ENCODE measurements at places on chromosomes 5 and 9.

GRCh38 chr9:13665418-13666066 is 386.1 kb upstream of the MPDZ start:
- DNase-seq = no peak

GRCh38 chr9:21715408-21715807 is 87.0 kb upstream of the MTAP start:
- no peak for DNase-seq

DNA sequence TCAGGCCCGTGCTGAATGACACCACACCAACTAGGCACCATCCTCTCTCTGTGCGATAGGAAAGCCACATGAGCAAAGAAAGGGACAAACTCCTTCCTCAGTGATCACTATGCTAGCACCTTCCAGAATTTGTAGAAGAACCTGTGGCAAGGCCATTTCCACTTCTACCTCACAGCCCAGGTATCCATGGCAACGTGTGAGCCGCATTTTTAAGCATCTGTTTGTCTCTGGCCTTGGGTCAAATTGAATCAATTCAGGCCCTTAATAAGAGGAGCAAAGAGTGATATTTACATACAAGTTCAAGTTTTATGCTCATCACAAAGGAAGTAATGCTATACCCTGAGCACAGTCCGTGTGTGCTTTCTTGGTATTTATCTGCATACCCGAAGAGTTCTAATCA is 179.3 kb downstream of the SLC12A2 start:
- DNase-seq = no peak

DNA sequence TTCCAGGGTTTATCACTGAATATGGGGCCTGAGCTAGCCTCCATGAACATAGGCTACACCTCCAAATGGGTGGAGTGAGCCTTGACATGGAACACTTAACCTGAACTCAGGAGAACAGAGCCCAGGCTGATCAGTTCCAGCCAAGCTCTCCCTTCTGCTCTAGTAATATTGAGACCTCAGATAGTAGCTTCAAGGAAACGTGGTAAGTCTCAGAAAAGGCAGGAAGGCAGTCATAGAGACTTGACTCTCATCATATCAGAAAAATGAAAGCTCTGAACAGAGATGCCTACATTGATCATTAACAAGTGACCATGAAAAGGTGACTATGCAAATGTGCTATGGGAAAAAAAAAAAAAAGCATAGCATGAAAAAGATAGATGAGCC is 40.5 kb upstream of the MYO10 start:
- no peak for DNase-seq

- DNase-seq = no peak
Observed at GRCh38 chr5:142977363-142978051, 207.3 kb downstream of the ARHGAP26 start.

DNA sequence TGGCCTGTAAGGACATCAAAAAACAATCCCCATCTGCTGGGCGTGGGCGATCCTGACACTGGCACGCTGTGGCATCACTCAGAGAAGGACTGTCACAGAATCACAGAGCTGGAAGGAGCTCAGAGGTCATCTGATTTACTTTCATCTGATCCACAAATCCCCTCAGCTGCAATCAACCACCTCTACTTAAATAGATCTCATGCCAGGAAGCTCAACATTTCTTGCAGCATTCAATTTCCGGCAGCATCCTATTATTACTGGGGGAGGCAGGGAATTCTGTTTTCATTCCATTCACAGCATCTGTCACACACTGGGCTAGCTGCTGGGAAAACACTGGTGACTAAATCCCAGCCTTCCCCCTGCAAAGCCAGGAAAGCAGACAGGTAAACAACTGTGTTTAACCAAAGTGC is 38.3 kb downstream of the RETREG1 start:
- DNase-seq = no peak

- no peak for DNase-seq
Observed at GRCh38 chr5:135710045-135710675, 124.3 kb upstream of the SLC25A48 start.
